ENCODE measurements at places on chromosomes 7 and 10.

GRCh38 chr7:124155432-124156022, 122.7 kb upstream of the TMEM229A start:
- DNase-seq, result no peak

GRCh38 chr7:77531038-77531437, 6.1 kb upstream of the PTPN12 start:
- no peak for DNase-seq

DNA sequence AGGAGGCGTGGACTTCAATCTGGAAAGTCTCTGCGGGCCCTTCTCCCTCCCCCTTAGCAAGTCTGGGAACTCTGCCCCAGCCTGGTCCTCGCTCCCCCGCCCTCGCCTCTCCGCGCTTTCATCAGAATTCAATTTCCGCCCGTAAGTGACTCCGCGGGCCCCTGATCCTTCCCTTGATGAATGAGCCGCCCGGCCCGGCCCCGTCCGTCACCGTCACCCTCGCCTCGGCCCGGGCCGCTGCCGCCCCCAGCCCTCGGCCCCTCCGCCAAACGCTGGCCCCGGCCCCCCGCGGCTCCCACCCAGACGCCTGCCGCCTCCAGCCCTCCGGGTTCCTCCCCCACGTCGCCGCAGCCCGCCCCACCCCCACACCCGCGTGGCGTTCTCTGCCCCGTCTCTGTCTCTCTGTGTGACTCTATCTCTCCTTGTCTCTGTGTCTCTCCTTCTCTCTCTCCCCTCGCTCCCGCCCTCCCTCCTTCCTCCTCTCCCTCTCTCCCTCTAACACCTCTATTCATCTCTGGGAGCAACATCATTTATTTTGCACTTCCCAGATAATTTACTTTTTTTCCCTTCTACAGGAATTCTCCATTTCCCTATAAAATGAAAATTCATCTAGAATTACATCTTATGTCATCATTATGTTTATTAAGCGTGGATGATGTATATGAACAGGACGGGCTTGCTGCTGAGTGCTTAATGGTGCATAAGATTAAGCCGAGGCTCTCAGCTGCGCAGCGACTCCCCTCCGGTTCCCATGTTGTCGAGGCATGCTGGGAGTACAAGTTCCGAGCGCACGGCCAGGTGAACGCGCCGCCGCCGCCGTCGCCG, 91.2 kb upstream of the PAX2 start:
- DNase-seq, result peak; percentile 27

GRCh38 chr7:7761340-7761973, 43.0 kb upstream of the RPA3 start:
- no peak for DNase-seq

DNA sequence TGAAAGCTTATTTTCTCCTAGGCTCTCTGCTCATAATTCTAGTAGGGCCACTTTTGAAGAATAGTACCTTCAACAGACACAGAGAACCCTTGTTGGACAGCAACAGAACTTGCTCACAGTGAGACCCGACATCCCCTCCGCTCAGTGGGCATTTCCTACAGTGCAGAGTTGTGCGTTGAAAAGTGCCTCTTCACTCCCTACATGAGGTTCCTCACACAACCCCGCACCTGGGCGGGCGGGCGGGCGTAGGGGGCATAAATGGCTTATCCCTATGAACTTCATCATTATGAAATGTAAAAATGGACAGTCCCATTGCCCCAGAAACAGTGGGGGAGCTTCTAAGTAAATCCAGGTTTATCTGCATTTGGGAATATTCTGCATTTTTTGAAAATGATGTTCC, 174.9 kb downstream of the MGMT start:
- DNase-seq, result no peak
